ENCODE measurements at places on chromosomes 4 and X.
A peak's percentile ranks its signal among the peaks of the same experiment; 100 is the strongest.

GRCh38 chr4:100461807-100462605 is 55.8 kb downstream of the EMCN start:
- no peak for DNase-seq

- DNase-seq, result no peak
Observed at GRCh38 chrX:119478504-119478903, 10.3 kb downstream of the SLC25A5 start.

DNA sequence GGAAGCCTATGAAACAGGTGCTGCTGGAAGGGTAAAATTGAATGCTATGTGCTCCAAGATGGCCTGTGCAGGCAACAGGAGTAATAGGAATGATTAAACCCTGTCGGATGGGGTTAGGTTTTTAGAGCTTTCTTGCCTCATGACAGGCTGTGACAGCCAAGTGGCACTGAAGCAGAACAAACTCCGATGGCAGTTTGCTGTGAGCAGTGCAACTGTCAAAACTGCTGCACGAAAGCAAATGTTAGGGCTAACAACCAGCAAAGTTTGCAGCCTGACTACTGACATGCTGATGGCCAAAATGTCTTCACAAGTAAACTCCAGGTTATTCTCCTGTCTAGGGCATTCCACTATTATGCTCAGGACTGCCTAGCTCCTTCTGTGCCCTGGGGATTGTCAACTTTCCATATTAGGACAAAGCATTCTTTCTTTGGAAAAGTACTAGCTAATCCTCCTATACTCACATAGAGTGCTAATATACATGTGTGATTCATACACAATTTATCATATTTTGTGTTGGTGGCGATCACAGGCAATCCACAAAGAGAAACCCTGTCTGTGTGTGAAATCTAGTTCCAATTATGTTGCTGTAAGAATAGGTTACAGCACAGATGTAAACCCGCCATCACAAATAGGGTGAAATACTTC is 486.6 kb upstream of the TENM3 start:
- DNase-seq, result no peak

DNA sequence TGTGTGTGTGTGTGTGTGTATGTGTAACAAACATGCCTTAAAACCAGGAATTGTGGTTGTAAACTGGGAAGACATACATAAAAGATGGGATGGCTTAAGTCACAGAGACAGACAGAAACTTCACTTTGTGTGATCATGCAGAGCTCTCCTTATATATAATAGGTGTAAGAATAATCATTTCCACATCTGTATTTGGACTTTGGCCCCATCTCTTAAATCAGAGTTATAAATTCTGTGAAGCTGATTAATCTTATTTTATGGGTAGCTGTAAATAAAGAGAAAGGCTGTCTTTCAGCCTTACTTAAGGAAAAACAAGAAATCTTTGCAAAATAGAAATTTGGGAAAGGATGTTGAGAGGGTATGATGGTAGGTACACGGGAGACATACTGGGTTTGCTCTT is 174.6 kb upstream of the PITX2 start:
- no peak for DNase-seq

DNA sequence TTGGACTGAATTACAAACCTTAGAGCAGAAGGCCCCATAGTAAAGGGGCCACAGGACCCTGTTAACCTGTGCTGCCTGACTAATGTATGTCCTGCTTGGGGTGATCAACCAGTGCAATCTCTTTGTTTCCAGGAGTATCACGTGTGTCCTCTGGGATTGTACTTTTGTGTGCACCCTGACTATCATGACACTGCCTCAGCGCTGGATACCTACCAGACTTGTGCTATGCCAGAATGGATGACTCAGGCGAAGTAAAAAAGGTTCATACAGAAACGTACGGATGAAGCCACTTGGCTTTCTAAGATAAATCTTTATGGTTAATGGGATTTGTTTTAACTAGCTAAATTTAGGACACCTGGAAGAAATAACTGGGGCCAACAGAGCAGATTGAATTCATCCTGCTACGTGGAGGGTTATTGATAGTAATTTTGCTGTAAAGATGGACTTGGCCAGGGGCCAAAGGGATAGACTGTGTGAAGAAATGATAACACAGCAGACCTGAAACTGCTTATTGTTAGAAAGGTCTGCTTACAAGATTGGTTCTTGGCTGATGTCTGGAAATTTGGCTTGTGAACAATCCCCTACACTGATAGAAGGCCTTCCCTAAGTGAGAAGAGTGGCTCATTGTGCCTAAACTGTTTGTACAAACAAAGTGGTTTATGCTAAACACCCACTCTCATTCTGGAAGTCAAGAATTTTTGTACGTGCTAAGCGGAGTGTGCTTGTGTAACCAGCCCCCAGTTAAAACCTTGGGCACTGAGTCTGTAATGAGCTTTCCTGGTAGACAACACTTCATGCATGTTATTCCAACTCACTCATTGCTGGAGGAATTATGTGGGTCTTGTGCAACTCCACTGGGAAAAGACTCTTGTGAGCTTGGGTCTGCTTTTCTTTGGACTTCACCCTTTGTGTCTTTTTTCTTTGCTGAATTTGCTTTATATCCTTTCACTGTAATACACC is 750.5 kb upstream of the HTR2C start:
- DNase-seq, result no peak

GRCh38 chr4:83536362-83537272 is 709 bp downstream of the GPAT3 start:
- DNase-seq, result peak; percentile 37

- DNase-seq, result no peak
Observed at GRCh38 chrX:150044556-150044955, 106.3 kb upstream of the EOLA2 start.

- no peak for DNase-seq
Observed at GRCh38 chr4:83054928-83055327, 19.9 kb downstream of the COPS4 start.

GRCh38 chr4:137226900-137227299 is 305.4 kb downstream of the PCDH18 start:
- no peak for DNase-seq

GRCh38 chr4:156547891-156548290 is 423.7 kb downstream of the PDGFC start:
- DNase-seq, result no peak

GRCh38 chr4:129515356-129515755 is 419.4 kb downstream of the C4orf33 start:
- DNase-seq, result no peak

GRCh38 chr4:185004562-185005218 is 13.6 kb upstream of the HELT start:
- peak; percentile 82 for DNase-seq

DNA sequence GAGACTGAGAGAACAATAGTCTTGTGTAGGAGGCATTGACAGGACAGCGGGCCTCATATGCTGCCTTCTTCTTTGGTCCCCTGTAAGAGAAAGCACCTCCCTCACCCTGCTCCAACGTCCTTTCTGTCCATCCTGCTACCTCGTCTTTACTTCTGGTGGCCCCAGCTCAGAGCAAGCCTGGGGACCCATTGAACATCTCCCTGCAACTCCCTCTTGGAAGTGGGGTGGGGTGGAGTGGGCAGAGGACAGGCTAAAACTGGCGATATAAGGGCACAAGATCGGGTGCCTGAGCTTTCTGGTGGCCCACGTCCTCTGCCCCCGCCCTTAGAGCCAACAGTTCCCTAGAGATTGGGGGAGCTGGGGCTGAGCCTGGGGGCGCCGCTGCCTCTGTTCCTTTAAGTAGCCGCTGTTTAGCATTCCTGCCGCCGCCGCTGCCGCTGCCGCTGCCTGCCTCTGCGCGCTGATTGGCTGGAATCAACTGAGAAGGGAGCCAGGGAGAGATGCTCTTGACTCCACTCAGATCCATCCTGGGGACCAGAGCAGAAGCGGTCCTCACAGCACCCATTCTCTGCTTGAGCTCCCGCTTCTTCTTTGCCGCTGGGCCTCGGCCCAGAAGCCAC is at the start of gene DLG3:
DLG3 (plus strand) TSS at position 510 of the 620 bp plus-strand sequence. CDS start 367 bp downstream, outside the sequence.
- DNase-seq, result peak; percentile 48

DNA sequence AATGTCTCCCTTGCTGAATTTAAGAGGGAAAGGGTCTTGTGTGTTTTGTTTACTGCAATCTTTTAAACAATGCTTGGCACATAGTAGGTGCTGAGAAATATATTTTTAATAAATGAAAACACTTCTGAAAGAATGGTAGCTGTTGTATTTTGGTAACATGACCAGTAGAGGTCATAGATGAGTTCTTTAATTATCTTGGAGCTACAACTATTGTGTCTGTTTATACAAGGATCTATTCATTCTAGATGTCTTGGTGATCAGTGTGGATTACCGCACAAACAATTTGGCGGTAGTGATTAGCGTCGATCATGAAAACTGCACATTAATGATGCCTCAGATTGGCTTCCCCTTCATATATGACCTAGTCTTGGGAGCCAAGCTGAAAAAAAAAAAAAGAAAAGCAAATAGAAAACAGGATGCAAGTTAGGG is 21.4 kb upstream of the SCRG1 start:
- DNase-seq, result peak; percentile 66

GRCh38 chr4:88003261-88003660 is 4.2 kb upstream of the PKD2 start:
- no peak for DNase-seq

DNA sequence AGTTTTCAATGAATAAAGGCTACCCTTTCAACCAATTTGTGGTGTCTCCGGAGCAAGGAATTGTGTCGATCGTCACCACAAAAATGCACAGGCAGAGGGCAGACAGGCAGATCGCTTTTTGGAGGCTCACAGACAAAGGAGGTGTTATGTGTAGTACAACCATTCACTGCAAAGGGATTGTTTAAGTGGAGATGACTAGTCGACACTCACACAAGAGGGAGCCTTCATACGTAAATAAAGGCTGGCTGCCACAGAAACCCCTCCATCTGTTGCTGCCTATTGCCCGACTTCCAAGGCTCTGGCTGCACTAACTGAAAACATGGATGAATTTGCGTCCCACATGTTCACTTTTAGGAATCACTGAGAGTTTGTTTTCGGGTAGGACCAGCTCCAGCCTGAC is 281.1 kb downstream of the NKX6-1 start:
- no peak for DNase-seq

DNA sequence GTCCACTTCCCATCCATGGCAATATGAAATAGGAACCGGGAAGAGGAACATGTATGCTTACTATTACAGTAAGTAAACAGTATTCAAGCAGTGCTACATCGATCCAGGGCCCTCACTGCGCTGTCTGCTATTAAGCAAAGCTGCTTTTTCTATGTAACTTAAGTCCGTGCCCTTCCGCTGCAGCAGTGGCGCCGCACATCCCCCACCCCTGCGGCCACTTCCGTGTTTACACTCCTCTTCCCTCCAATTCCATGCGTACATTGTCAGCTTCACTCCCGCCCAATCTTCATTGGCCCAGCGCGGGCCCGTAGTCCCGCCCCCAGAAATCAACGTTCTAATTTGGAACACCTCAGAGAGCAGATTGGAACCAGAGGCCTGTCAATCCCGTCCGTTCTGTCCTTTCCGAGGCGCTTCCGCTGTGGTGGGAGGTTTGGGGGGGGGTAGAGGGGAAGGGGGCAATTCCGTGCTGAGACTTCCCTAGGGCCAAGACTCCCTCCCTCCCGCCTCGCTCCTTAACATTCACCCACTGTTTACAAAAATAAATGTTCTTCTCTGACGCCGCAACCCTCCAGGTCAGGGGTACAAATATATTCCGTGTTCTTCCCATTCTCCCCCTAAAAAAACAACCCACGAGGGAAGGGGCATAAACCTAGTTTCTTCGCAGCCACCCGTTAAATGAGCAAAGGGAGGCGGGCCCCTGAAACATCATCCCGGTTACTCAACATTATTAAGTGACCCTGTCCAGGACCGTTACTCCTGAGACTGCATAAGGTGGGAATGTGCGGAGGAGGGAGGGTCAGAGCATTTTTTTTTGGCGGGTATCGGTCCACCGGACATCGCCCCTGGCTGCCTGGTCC is 67.4 kb downstream of the NOCT start:
- peak; percentile 99 for DNase-seq

DNA sequence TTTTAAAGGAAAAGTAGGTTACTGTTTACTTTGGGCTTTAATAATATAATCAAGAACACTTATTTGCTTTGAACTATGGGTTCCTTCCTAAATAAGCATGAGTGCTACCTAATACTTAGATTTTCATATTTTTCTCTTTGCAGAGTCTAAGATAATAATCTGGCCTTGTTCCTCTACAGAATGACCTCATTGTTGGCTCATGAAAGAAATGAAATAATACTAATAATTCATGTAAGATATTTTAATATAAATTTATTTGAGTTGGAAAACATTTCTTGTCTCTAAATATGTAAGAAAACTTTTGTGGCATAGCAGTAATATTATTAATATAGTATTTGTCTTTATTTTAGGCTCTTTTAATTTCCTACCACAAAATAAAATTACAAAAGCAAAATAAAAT is 601.3 kb downstream of the IQCM start:
- DNase-seq, result no peak

- DNase-seq, result peak; percentile 39
Observed at GRCh38 chr4:80362578-80363181, 27.1 kb downstream of the CFAP299 start.

- DNase-seq, result no peak
Observed at GRCh38 chr4:128379860-128380259, 92.2 kb upstream of the PGRMC2 start.

DNA sequence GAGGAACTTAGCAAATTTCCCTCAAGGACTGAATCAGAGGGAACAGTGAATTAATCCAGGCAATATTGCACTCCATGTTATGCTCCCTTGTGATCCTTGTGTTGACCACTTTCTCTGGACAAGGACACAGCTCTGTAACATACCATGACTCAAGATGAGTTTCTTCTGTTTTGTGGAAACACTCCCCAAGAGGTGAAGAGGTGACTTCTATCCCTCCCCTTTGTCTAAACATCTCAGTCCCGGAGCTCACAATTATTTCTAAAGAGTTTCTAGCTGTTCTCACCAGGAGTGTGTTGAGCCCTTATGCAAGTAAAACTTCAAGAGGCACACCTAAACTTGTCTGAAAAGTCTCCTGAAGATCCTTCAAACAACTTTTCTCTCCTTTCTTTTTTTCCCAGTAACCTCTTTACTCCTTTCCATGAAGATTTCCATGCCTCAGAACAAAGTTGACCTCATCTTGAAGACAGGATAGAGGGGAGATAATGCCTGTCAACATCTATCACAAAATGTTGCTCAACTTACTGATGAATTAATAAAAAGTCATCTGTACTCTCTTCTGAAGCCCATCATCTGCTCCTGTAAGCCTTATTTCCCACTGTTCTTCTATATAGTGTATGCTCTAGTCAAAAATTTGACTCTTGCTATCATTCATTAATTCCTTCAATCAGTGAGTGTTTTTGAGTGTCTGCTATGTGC is 429.1 kb downstream of the SPRY1 start:
- DNase-seq, result no peak

- no peak for DNase-seq
Observed at GRCh38 chrX:133746593-133746992, 238.8 kb downstream of the GPC3 start.

GRCh38 chr4:152363086-152363485 is 172.8 kb downstream of the FBXW7 start:
- no peak for DNase-seq
